ENCODE measurements at places on chromosomes 2 and 18.

GRCh38 chr2:241780939-241781569 lies 4.4 kb downstream of the GAL3ST2 start:
- no peak for DNase-seq

GRCh38 chr18:22174341-22175145 lies 5.2 kb downstream of the GATA6 start:
- DNase-seq: no peak

DNA sequence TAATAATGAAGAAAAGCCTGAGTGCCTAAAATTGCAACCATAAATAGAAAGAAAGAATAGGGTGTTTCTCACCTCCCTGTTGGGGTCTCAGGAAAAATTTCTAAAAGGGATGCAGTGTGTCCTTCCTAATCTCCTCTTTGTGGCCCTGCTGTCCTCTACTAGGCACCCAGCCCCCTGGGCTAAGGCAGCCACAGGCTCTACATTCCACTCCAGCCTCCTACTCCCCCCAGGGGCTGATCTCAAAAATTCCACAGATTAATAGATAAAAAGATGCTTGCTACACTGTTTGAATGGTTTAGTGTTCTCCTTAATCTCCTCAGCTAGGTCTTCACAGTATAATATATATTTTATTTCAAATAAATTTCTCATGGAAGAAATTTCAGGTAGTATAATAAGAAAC lies 17.6 kb downstream of the SATB2 start:
- DNase-seq: no peak

- no peak for DNase-seq
Observed at GRCh38 chr2:95282458-95282857, 8.2 kb downstream of the PROM2 start.

GRCh38 chr2:130243359-130243758 lies 45.1 kb upstream of the TUBA3E start:
- DNase-seq: no peak

DNA sequence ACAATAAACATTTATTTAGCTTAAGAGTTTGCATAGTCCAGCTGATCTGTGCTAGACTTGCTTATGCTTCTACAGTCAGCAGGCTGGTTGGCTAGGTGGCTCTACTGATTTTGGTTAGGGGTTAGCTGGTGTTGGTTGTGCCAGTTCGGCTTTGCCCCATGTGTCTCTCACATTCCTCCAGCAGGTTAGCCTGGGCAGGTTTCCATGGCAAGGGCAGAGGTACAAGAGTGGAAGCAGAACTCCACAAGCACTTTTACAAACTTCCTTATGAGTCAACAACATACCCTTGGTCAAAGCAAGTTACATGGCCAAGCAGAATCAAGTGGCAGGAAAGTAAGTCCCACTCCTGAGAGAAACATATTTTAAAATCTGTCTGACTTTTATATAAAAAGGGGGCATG lies 82.3 kb downstream of the SS18 start:
- DNase-seq: no peak

- no peak for DNase-seq
Observed at GRCh38 chr2:107414376-107414775, 412.3 kb upstream of the RGPD4 start.

DNA sequence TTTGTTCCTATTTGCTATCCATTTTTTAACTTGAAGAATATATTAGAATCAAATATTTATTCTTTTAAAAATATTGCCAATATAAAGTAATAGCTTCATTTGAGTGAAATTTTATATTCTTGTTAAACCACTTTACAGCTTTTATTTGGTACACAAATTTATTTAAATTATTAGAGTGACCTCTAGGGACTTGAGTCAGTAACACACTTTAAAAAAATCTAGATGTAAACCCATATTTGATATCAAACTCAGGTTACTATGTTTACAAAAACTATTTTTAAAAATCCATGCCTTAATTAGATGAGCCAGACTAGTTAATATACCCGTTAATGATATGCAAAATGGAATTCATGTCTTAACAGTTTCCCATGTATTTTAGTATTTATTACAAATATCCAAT lies 134.6 kb downstream of the MAP4K4 start:
- no peak for DNase-seq

- DNase-seq: no peak
Observed at GRCh38 chr2:19819097-19820065, 82.4 kb downstream of the TTC32 start.

DNA sequence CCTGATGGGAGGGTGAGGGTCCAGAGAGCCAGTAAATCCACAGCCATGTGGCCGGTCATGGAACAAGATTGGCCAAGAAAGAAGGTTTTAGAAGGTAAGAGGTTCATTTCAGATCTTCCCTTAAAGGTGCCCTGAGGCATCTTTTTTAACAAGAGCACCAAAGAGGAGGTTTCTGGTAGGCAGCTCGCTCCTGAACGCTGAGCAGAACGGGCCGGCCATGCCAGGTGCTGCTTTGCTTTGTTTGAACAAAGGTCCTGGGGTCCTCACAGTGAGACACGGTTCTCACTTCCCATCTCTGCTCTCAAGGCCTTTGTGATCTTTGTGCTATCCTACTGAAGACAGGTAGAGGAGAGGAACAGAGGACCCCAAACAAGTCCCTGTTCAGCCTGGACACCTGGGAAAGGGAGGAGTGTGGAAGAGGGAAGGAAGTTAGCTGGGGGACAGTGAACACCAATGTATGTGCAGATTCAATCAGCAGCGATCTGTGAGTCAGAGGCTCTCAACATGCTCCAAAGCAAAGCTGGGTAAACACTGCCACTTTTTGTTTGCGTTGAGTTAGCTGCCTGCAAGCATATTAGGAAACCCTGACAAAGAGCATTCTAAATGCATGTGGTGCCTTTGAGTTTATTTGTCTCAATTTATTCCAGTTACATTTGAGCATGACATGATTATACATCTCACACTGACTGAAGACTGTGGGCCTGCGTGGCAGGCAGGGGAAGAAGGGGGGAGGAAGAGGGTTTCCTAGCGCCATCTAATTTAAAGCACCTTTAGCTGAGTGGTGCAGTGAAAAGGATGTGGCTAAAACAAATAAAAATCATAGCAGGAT lies 102.4 kb downstream of the ASB1 start:
- DNase-seq: no peak

DNA sequence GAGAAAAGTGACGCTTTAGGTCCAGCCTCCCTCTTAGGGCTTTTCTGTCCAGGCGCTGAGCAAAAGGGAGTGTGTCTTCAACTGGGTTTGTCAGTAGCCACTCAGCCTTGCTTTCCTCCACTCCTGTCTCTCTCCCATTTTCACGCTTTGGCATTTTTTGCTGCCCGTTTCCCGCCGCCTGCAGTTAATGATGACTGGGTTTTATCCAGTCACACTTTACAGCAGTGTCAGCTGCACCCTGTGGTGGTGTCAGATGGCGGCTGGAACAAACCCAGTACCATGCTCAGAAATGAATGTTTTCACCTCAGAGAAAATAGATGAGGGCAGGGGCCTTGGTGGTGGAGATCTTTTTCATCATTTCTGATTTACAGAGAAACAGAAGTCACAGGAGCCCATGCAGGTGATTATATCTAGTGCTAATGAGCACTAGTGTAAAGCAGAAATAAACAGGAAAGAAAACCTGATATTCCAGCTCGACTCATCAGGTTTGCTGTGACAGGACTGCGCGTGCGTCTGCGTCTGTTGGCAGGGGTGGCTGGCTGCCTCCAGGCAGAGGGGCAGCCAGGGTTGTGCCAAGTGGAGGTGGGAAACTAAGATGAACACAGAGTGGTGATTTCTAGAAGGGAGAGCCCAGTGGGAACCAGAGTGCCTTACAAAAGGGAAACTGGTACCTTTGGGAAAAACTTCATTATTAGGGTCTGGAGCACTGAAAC lies 139.9 kb downstream of the TANC1 start:
- no peak for DNase-seq

GRCh38 chr18:36640021-36640952 lies 188.5 kb downstream of the TPGS2 start:
- no peak for DNase-seq
